Hippocampal formation (tissue), 2 donors: ENCODE measurements at places on chromosomes 4 and X.

GRCh38 chr4:128916832-128917231 lies 107.3 kb downstream of the JADE1 start:
- DNase-seq, result peak; percentile 42

DNA sequence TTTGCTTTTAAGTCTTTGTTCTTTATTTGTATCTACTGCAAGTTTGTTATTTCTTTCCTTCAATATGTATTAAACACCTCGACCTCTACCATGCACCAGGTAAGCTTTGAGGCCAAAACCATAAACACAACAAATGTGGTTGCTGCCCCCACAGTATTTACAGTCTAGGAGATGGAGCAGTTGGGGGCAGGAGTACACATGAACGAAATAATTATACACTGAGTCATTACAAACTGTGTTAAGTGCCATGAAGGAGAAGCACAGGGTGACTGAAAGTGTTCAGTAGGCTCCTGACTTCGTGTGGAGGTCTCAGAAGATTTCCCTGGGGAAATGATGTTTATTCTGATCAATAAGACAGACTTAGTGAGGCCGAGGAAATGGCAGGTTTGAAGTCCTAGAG lies 30.3 kb downstream of the SLC25A43 start:
- DNase-seq, result no peak

DNA sequence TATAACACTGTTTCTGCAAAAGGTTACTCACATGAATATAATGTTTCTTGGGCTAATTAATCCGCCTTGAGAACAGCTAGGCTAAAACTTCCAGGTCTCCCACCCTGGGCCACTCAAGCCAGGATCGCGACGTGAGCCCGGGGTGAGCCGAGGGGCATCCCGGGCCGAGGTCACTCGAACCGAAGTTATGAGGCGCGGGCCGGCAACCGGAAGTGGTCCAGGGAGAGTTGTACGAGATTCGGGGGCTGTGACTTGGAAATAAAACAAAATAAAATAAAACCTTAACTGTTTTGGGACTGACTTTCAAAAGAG lies 317 bp downstream of the CMC4 start:
- no peak for DNase-seq

DNA sequence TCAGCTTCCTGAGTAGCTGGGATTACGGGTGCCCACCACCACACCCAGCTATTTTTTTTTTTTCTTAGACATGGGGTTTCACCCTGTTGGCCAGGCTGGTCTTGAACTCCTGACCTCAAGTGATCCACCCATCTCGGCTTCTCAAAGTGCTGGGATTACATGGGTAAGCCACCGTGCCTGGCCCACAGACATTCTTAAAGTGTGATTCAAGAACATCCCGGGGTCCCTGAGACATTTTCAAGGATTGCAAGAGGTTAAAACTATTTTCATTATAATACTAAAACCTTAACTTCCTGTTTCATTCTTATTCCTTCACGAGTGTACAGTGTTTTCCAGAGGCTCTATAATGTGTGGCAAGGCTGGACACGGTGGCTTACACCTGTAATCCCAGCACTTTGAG lies 318.7 kb downstream of the CAMK2D start:
- DNase-seq, result no peak

DNA sequence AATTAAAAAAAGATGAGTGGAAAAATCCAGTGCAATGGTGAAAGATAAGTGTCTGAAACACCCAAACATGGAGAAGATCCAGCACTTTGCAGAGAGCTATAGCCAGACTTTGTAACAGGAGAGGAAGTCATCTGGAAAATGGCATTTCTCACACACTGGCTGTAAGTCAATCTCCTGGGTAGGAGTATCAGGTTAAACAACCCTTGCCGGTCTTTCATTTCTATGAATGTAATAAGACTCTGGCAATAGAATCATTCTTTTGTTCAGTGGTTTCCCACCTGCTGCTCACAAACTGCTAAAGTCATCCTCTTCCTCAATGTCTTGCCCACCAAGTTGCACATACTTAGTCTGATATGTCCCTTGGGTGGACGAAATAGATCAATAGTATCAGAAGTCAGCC lies 94.0 kb upstream of the ATP8A1 start:
- no peak for DNase-seq

- no peak for DNase-seq
Measured at GRCh38 chr4:183758061-183758757, 99.1 kb downstream of the TRAPPC11 start.

DNA sequence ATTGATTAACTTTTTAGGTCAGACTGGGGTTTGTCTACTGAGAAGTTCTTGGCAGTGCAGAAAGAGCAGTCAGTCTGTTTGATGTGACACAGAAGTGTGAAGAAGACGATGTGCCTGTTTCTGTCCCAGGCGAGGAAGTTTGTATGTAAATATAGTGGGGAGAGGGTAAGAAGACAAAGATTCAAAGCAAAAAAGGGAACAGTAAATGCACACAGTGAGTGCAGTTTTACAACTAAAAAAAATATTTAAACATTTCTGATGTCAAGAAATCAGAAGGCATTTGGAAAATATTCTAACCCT lies 264.9 kb downstream of the RAPGEF2 start:
- DNase-seq, result no peak

- no peak for DNase-seq
Measured at GRCh38 chrX:67328476-67328875, 215.3 kb upstream of the AR start.

DNA sequence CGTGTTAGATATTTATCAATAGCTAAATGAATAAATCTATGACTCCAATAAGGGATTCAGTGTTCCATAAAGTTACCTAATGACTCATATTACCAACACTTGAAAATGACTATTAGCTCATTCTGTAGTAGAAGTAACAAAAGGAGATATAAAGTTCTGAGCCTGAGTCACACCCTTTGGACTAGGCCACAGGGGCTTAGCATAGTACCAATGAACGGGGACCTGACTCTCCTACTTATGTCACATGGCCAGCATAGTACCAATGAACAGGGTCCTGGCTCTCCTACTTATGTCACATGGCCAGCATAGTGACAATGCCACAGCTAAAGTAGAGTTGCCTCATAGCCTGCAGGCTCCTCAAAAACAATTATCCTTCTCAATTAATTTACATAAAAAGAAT lies 43.7 kb downstream of the MAGEB16 start:
- no peak for DNase-seq

- no peak for DNase-seq
Measured at GRCh38 chr4:184850431-184851199, 24.8 kb upstream of the ACSL1 start.

GRCh38 chr4:88040707-88041106 lies 33.3 kb downstream of the PKD2 start:
- DNase-seq, result no peak

DNA sequence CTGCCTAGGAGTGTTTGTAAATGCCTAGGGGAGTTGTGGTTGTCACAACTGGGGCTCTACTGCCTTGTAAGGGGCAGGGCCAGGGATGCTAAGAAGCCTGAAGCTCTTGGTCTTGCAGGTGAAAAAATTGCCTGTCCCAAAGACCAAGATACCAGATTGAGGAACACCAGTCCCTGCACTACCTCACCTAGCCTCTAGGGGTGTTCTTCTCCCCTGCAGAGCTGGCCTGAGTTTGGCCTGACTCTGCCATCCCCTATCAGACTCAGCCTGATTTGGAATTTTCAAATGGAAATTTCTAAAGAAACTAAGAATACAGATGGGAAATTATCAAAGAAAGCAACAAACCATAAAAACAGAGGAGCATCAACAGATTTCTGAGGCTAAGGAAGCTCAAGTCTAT lies 90.4 kb downstream of the ZC4H2 start:
- no peak for DNase-seq

DNA sequence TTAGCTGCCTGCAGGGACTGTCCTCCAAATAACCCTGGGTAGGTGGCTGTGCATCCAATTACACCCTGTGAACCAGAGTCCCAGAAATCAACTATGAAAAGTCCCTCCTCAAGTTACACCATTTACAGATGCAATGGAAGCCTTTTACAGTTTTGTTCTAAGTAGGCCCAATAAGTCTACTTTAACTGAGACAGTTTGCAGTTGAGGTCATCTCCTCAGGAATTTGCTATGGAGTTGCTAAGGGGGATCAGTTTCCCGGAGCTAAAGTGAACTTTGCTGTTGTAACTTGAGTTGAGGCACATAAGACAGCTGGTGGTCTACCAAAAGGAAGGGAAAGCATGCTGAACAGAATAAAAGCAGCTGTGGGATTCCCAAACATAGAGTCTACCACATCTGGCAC lies 121.6 kb upstream of the STK26 start:
- DNase-seq, result no peak

- no peak for DNase-seq
Measured at GRCh38 chr4:52714597-52715254, 36.5 kb downstream of the ERVMER34-1 start.

GRCh38 chr4:2318476-2318875 lies 56.6 kb upstream of the MXD4 start:
- DNase-seq, result no peak

DNA sequence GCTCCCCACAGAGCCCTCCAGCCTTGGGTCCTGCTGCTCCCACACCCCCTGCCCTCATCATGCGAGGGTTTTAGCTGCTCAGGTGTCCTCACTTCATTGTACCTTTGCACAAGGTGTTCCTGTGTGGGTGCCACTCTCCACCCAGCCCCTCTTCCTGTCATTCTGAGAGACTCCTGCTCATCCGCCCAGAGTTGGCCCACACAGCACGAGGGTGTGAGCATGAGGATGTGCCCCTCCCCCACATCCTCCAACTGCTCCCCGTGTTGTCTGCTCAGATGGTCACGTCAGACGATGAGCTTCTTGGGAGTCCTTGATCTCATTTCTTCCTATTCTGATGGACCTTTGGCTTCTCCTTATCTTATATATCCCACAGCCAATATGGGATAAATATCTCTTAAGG lies 53.2 kb downstream of the HTT-AS start:
- no peak for DNase-seq

GRCh38 chrX:47475476-47475875 lies 7.5 kb downstream of the ZNF41 start:
- no peak for DNase-seq

DNA sequence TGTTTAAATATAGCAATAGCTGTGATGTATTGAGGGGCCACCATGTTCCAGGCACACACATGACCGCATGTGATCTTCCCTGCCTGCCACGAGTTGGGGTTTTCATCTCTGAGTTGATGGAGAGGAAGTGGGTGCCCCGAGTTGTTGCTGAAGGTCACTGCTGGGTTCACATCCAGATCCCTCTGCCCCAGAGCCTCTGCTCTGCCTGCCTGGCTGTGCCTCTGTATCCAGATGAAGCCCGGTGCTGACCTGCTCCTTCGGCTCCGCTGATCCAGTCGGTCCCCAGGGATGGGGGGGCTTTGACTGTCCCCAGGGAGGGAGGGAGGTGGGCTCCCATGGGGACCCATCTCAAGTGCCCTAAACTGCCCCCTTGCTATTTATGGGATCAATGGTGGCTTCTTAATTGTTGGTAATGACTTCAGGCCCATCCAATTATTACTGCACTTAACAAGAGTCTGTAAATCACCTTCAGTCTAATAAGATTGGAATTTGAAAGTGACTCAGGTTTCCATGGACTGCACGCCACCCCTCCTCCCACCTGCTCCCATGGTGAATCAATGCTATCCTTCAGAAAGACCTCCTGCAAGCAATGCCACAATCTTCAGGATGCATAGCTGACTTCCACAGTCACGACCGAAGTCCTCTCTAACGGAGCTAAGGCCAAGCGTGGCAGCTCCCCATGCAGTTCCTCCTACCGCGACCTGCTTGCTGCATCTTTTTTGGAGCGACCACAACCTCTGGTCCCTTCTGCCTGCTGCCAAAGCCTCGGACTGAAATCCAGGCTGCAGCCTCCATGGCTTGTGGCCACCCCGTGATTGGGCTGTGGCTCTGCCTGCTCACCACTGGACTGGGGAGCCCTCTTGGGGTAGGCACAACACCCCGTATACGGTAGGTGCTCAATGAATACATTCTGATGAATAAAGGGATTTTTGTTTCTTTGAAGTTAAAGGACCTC lies 73.1 kb downstream of the CPZ start:
- DNase-seq, result no peak

GRCh38 chr4:113467581-113467980 lies 294.0 kb downstream of the CAMK2D start:
- no peak for DNase-seq

- DNase-seq, result no peak
Measured at GRCh38 chrX:32448320-32448719, 763.0 kb downstream of the DMD start.

- DNase-seq, result no peak
Measured at GRCh38 chr4:53015681-53016080, 153.6 kb downstream of the RASL11B start.

GRCh38 chrX:85052205-85052604 lies 48.5 kb downstream of the APOOL start:
- DNase-seq, result no peak

DNA sequence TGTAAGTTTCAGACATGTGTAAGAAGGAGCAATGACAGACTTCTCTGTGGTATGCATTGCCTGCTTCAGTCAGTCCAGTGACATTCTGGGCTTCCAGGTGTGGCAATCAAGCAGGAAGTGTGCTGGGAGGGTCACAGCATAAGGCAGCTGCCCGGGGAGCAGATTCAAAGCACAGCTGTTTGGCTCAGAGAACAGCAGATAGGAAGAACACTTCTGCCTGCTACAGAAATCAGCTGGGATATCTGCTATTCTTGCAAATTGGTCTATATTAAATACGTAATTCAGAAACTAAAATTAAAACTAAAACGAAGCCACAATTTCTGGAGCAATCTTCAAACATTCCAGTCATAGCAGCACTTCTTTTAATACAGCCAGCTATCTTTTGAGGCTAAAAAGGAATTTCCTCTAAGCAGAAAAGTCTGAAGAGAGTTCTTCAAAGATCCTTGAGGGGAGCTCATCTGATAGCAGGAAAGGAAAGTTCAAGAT lies 47.5 kb upstream of the GALNT7 start:
- no peak for DNase-seq

- no peak for DNase-seq
Measured at GRCh38 chrX:72394518-72395170, 88.9 kb upstream of the CITED1 start.

DNA sequence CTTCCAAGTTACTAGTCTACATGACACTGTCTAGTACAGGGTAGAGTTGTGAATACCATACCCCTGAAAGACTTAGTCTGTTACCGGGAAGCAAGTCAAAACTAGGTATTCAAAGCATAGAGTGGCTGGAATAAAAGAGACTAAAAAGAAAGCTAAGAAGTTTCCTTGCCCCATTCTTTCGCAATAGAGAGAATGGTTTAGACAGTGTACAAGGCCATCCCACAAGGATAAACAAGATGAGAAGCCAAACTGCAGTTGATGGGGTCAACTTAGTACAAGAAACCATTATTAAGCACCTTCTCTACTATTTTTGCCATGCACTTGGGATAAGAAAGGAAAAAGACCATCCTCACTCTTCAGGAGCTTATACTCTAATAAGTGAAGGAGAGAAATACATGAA lies 30.3 kb downstream of the AMMECR1 start:
- no peak for DNase-seq

- no peak for DNase-seq
Measured at GRCh38 chrX:134554291-134554690, 94.3 kb downstream of the HPRT1 start.

- DNase-seq, result no peak
Measured at GRCh38 chrX:29545878-29546277, 669.5 kb upstream of the MAGEB2 start.

- DNase-seq, result no peak
Measured at GRCh38 chrX:3777416-3777815, 64.0 kb upstream of the PRKX start.

- DNase-seq, result no peak
Measured at GRCh38 chr4:46886711-46887110, 22.3 kb downstream of the COX7B2 start.
